NCI-H69 (cell line): ENCODE measurements at places on chromosomes 16 and 17.

DNA sequence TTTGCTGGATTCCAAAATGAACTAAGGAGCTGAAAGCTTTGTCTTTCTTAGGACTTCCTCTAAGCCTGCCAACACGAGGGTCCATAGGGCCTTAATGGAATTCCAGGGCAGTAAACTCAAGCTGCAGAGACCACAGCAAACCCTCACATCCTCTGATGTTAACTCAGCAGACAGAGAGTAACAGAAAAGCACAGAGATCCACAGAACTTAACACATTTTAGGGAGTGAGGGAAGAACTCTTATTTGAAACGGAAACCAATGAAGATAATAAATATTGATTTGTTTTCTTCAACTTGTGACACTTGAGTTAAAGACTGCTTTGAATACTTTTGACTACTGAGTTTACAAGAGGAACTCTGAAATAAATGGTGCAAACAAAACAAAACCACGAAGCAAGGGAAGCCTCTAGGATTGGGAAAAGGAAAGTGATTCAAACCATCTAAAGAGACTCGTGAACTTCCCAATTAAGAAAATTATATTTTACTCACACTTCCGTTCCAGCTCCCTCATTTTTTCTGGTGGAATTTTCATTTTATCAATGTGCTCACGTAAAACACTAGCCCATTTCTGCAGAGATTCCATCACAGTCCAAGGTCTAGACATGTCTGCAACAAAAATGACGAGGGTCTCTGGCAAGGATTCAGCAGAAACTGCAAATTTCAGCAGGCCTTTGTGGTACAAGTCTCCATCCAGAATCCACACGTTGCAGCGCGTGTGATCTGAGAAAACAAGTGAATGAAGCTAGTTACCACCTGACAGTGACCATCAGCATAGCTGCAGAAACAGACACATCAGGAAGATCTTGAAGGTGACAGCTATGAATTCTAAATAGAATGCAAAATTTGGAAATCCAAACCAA is 9.2 kb downstream of the DYNC1LI2 start:
- no peak for DNase-seq

- DNase-seq = no peak
Observed at GRCh38 chr17:42579794-42580551, 2.4 kb upstream of the PSMC3IP start.

- no peak for DNase-seq
Observed at GRCh38 chr17:62189377-62189776, 124.3 kb upstream of the MED13 start.

GRCh38 chr16:55330781-55331647 is 7.0 kb downstream of the IRX6 start:
- DNase-seq = no peak

- no peak for DNase-seq
Observed at GRCh38 chr17:82545071-82545462, 25.5 kb downstream of the FOXK2 start.

DNA sequence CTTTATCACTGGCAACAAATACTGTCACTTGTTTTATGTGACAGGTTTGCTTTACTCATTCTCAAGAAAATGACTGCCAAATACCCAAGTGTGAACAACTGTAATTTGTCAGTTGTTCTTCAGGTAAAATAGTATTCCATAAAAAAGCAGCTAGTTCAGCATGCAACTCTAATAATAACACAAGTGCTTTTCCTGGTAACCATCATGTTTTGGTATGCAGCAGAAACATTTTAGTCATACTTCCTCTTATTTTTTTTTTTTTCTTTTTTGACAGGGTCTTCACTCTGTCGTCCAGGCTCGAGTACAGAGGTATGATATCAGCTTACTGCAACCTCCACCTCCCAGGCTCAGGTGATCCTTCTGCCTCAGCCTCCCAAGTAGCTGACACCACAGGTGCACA is 4.6 kb downstream of the TERF2 start:
- no peak for DNase-seq

DNA sequence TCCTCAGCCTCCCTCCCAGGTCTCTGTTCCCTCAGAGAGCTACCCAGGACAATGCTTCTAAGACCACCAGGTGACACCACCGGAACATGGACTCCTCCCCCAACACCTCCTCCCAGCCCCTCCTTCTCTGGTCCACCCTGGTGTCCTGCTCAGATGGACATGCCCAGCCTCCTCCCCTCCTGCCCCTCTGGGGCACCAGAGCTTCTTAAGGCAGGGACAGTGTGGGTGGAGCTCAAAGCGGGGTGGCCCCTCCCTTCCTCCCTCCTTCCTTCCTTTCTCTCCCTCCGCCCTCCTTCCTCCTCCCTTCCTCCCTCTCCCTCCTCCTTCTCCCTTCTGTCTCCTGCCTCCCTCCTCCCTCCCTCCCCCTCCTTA is 22.7 kb downstream of the TRPV3 start:
- no peak for DNase-seq

GRCh38 chr16:27748868-27749546 is 199.1 kb downstream of the KATNIP start:
- DNase-seq = peak; percentile 74

- DNase-seq = no peak
Observed at GRCh38 chr17:7323731-7324437, 5.3 kb downstream of the NEURL4 start.

- peak; percentile 37 for DNase-seq
Observed at GRCh38 chr17:67125924-67126323, 81.6 kb downstream of the CACNG1 start.

- no peak for DNase-seq
Observed at GRCh38 chr17:59779521-59779920, 72.1 kb downstream of the VMP1 start.

GRCh38 chr16:4940719-4941118 is 3.8 kb upstream of the PPL start:
- DNase-seq = peak; percentile 59

DNA sequence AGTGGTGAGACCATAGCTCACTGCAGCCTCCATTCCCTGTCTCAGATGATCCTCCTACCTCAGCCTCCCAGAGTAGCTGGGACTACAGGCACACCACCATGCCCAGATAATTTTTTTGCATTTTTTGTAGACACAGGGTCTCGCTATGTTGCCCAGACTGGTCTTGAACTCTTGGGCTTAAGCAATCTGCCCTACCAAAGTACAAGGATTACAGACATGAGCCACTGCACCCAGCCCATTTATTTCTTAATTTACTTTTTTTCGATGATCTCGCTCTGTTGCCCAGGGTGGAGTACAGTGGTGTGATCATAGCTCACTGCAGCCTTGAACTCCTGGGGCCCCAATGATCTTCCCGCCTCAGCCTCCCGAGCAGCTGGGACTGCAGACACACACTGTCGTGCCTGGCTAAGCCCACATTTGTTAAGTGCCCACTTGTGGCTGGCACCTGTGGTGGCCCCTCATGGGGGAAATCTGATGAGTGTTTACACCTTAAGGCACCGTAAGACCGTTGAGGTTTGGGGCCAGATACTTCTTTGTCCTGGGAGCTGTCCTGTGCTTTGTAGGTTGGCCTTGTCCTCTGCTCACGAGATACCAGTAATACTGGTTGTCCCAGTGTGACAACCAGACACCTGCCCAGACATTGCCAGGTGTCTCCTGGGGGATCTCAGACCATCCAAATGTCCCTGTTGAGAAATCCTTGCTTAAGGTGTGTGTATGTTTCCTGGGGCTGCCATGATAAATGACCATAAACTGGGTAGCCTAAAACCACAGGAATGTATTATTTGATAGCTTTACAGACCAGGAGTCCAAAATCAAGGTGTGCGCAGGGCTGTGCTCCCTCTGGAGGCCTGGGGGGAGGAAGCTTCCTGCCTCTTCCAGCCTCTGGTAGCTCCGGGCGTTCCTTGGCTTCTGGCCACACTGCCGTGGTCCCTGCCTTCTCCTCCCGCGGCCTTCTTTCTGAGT is 141.4 kb upstream of the GSE1 start:
- DNase-seq = peak; percentile 48

GRCh38 chr17:79231766-79232287 is 157.2 kb downstream of the ENGASE start:
- DNase-seq = no peak

DNA sequence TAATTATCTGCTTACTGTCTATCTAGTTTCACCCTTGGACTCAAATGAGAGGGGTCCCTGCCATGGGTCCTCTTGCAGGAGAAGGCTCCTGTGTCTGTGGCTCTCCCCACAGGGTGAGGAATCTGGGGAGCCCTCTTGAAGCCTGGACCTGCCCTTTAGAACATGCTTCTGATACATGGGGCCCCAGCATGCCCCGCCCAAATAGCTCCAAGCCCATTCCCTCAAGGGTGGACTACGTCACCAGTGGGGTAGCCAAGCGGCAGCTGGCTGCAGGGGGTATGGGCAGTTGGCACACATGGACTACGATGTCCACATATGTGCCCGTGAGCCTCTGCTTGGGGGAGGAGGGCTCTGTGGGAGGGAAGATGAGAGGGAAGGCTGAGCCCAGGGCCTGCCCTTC is 39.3 kb downstream of the ARHGAP27 start:
- peak; percentile 28 for DNase-seq

DNA sequence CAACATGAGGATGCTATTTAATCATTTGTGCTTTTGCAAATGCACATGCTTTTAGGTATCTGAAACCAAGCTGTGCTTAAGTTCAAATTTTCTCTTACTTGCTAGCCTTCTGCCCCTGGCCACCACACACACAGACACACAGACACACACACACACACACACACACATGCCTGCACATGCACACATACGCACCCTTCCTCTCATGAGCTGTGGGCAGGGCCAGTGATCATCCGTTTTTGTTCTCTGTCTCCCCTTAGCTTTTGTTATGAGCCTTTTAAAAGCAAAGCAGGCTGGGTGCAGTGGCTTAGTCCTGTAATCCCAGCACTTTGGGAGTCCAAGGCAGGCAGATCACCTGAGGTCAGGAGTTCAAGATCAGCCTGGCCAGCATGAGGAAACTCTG is 34.2 kb downstream of the CD300LF start:
- no peak for DNase-seq

DNA sequence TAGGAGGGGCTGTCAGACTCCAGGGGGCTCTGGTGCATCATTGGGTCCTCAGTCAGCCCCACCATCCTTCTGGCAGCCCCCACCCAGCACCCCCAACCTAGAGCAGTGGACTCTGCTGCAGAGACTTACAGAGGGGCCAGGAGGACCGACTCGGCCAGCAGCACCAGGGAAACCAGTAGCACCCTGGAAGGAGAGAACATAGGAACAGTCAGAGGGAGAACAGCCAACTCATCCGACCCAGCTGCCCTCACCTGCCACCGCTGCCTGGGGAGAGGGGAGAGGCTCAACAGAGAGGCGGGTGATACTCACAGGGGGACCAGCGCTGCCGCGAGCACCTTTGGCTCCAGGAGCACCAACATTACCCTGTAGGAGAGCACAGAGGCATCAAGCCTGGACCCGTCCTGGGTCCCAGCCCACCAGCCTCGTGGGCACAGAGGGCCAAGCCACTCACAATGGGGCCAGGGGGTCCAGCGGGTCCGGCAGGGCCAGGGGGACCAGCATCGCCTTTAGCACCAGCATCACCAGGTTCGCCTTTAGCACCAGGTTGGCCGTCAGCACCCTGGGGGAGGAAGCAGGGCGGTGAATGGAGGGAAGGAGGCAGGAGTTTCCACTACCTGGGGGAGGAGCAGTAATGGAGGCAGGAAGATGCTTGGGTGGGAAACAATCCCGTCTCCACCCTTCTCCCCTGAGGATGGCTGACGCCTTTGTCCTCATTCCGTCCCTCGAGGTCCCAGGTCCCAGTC is 11.7 kb downstream of the COL1A1 start:
- DNase-seq = no peak

- DNase-seq = no peak
Observed at GRCh38 chr17:56893503-56893902, 20.3 kb downstream of the TRIM25 start.

DNA sequence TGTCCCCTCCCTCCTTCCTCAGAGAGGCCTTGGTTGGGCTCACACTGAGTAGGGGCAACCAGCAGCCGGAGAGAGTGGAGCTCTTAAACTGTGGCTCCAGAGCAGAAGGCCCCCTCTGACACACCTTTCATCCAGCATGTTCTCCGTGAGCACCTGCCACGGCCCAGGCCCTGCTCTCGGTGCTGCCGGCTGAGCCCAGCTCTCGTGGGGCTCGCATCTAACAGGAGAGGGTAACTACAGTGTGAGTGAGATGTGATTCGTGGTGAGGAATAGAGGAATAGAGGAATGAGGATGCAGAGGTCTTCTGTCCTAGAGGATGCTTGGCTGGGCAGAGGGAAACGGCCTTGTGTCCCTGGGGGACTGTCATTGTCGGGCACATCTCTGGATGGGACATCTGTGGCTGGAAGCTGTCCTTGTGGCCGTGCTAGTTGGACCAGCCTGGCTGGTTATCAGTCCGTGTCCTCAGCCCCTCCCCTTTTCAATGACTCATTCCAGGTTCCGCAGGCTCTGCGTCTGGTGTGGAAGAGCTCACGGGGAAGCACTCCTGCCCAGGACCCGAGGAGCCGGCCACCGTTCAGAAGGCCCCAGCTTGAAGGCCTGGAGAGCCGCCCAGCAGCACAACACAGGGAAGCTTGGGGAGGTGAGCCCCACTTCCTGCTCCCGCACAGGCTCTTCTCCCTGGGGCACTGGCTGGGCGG is 11.9 kb upstream of the DNASE1 start:
- no peak for DNase-seq

DNA sequence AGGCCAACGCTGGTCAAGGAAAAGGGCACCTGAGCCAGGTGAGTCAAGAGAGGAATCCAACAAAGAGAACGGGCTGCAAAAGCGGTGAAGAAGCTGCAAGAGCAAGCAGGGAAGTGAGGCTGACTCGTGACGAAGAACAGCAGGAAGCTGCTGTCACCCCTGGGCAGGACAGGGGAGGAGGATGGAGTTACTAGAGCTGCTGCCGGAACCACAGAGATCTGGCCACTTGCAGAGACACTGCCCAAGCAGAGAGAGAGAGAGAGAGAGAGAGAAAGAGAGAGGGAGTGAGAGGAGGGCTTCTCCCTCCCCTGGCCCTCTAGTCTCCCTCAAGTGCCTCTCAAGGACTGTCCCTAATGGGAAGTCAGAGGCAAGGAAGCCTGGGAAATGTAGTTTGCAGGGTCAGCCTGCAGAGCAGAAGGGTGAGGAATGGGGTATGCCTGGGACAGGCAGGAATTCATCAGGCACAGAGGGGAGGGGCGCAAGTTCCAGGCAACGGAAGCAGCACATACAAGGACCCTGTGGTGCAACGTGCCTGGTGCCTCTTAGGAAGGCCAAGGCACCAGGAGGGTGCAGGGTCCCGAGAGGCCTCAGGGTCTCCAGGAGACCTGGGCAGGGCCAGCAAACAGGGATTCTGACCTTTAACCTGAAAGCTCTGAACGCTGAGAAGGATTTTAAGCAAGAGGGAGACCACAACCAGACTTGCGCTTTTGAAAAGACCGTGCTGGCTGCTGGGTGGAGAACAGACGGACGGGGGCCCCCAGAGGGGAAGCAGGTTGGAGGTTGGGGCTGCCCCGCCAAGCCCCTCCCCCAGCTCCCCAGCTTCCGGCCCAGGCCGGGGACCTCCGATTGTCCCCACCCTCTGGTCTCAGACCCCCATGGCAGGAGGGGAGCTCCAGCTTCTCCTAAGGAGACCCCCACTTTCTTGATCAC is 45.8 kb upstream of the CIBAR2 start:
- DNase-seq = peak; percentile 61

DNA sequence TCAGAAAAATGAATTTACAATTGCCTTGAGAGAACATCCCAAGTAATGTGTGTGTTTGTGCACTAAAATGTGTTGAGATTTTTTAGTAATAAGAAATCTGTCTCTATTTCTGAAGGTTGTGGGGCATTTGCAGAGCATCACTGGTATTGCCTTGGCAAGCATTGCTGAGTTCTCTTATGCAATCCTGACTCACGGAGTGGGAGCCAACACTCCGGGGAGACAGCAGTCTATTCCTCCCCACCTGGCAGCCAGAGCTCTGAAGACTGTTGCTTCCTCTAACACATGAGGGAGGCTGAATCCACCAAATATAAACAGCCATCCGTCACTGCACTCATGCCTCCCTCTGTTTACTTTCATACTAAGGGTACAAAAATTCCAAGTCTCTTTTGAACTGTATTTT is 10.6 kb downstream of the CNTD1 start:
- no peak for DNase-seq

GRCh38 chr17:39617446-39618245 is 9.1 kb upstream of the PPP1R1B start:
- peak; percentile 87 for DNase-seq
